Activated CD4-positive, alpha-beta T cell treated with anti-CD3 and anti-CD28 coated beads, Interleukin-2, amount 10 ng/mL, durations not matched to agents 7 days and 5 days (primary cell): ENCODE measurements at places on chromosomes 1 and 21. TPM values are rescaled to one million over a fixed set of nuclear protein-coding genes. Genes with fewer than 3 reads are reported as not detected.

SFN gene
- 3.0 TPM for total RNA-seq

GRCh38 chr1:173255214-173255813 lies 48.2 kb upstream of the TNFSF4 start:
- DNase-seq = no peak

DNA sequence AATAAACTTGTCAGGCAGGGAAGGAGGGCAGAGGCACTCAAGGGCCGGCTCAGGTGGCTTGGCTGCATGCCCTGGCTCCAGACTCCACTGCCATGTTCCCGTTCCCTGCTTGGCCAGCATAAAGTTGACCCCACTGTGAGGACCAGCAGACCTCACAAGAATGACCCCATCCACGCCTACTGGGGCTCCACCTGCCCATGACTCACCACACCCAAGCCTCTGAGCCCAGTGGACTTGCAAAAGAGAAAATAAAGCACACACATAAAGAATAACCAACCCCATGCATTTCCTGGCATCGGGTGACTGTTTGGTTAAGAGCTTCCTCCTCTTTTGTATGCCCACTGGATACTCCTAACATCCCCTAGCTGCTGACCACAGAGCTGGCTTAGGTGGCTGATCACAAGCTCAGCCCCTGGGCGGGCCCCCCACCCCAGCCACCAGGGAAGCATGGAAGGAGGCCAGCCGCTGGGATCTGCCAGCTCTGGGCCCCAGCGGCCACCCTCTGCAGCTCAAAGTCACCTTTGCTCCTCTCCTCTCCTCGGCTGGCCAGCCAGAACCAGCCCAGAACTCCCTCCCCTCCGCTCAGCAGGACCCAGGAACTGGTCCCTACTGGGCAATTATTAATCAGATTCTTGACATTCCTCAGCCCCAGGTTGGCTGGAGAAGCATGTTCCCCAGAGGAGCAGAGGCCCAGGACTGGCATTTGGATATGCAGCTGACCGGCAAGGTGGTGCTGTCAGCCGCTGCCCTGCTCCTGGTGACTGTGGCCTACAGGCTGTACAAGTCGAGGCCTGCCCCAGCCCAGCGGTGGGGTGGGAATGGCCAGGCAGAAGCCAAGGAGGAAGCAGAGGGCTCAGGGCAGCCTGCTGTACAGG lies at the start of gene KLHDC7A:
Gene KLHDC7A, plus strand, starts transcription at position 616 of the 875 bp plus-strand sequence. Its CDS starts 52 bp downstream, at position 668.
- no peak for DNase-seq

TOMM40L gene
- total RNA-seq = 17.3 TPM

DNA sequence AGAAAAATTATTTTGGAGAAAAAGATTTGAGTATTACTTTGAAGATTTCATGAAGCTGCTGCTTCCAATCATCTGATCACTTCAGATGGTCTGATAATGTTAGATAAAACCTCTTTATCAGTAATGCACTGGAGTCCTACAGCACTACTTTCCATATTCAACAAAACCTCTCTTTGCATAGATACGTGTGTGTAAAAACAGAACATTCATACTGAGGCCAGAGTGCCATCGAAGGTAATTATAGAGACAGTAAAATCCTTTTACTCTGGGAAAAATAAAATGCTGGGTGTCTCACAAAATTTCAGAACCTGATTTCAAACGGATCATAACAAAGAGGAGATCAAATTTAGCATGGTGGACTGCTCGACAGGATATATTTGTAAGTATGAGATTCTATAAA lies at the start of gene RGS13:
Gene RGS13, plus strand, starts transcription at position 209 of the 400 bp plus-strand sequence. CDS start 8,188 bp downstream, outside the sequence.
- DNase-seq = no peak

RPTN gene
- total RNA-seq = not detected

DNA sequence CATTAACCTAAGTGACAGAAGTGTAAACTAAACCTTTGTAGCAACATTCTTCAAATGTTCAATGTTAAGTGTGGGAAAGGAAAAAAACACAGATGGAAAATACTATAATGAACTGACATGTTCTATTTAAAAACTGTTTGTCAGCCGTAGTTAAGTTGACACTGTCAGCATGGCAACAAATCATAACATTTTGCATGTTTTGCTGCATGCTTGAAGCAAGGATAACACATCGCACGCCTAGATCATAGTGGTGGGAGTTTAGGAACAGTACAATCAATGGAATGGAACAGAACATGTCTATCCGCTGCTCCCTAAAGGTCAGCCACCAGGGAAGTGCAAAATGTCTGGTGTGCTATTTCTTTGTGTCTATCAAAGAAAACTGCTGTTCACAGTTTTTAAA lies 62.5 kb upstream of the ESRRG start:
- no peak for DNase-seq

- no peak for DNase-seq
These were observed 795.7 kb downstream of the LTN1 start for GRCh38 chr21:28196981-28197380.

KTI12 gene
- 7.7 TPM for total RNA-seq

OR2L3 gene
- not detected for total RNA-seq

GRCh38 chr1:91511386-91511785 lies 10.7 kb downstream of the CDC7 start:
- no peak for DNase-seq

- DNase-seq = no peak
These were observed 15.1 kb upstream of the DUSP10 start for GRCh38 chr1:221756830-221757551.

DNA sequence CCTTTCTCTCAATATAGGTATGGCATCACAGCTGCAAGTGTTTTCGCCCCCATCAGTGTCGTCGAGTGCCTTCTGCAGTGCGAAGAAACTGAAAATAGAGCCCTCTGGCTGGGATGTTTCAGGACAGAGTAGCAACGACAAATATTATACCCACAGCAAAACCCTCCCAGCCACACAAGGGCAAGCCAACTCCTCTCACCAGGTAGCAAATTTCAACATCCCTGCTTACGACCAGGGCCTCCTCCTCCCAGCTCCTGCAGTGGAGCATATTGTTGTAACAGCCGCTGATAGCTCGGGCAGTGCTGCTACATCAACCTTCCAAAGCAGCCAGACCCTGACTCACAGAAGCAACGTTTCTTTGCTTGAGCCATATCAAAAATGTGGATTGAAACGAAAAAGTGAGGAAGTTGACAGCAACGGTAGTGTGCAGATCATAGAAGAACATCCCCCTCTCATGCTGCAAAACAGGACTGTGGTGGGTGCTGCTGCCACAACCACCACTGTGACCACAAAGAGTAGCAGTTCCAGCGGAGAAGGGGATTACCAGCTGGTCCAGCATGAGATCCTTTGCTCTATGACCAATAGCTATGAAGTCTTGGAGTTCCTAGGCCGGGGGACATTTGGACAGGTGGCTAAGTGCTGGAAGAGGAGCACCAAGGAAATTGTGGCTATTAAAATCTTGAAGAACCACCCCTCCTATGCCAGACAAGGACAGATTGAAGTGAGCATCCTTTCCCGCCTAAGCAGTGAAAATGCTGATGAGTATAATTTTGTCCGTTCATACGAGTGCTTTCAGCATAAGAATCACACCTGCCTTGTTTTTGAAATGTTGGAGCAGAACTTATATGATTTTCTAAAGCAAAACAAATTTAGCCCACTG lies 11.5 kb downstream of the HIPK1 start:
- peak; percentile 51 for DNase-seq

VTCN1 gene
- not detected for total RNA-seq

DNA sequence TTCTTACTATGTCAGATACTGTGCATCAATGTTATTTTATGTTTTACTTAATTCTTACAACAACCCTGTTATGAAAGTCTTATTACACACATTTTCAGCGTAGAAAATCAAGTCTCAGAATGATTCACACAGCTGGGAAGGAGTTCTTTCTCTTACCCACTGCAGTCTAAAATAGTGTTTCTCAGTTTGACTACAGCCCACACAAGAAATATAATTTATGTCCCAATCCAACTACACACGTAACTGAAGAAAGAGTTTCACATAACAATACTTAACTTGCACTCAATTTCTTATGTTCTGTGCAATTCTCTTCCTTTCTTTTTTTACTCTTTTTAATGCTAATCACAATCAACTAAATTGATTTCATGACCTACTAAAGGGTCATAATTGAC lies 252.8 kb upstream of the ADGRL2 start:
- DNase-seq = no peak

- no peak for DNase-seq
These were observed 47.2 kb downstream of the CAPN9 start for GRCh38 chr1:230794431-230794830.

EGLN1 gene
- 29.3 TPM for total RNA-seq

DNA sequence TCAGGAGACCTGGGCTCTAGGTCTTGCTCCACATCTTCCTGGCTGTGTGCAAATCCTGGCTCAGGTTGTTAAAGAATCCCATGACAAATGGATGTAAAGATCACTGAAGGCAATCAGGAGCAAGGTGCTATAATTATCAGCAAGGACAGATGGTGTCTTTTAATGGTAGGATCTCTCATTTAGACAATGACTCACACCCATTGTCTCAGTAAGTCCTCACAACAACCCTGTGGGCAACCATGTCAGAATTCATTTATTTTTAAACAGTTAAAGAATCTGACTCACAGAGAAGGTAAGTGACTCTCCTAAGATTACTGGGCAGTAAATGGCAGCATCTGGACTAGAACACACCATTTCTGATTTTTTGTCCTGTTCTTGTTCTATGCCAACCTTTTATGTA lies 32.8 kb downstream of the RNASEL start:
- no peak for DNase-seq

GRCh38 chr21:25518491-25518911 lies 88.8 kb downstream of the MRPL39 start:
- no peak for DNase-seq

DNA sequence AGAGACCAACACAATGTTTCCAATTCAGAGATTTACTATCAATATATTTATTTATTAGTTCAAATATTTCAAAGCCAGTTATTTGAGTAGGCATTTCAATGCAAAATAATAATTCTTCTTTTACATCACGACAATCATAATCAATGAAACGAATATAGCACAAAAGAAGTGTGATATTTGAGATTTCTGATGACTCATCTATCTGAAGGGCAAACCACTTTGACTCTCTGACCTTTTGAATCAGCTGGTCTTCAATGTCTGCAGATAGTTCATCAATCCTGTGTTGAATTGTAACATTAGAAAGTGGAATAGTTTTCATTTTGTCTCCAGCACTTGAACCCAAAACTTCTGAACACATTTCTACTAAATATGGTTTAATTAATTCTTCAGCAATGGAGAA lies 3.0 kb upstream of the TMEM35B start:
- DNase-seq = no peak

GRCh38 chr1:4775506-4775905 lies 121.1 kb downstream of the AJAP1 start:
- no peak for DNase-seq

GRCh38 chr1:42551180-42551579 lies 88.1 kb downstream of the CCDC30 start:
- no peak for DNase-seq

- no peak for DNase-seq
These were observed 157.3 kb upstream of the PTGFR start for GRCh38 chr1:78333502-78333901.

- no peak for DNase-seq
These were observed 6.7 kb downstream of the TRPM2 start for GRCh38 chr21:44360159-44360558.

DNA sequence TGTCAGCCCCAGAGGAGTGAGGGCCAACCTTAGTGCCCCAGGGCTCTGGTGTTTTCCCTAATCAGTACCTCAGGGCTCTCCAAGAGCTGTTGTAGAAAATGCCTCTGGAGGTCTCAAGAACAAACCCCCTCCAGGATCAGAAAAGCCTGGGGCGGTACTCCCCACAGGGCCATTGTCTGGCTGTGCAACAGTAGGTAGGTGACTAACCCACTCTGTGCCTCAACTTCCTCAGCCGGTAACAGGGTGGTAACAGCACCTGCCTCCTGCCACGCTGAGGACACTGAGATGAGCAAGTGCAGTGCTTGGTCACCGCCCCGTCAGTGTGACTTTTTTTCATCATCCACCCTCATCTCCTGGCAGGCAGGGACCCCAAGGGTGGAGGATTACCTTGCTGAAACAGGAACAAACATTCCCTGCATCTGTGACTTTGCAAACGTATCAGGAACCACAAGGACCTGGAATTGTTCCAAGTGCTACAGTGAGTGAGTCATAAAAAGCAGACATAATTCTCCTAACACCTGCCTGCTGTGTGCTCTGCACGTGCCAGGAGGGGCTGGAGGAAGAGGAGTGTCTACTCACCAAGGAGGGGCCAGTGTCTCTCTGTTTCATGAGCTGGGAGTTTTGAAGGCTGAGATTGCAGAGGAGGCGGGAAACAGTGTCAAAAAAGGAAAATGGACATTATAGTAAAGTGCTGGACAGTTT lies 440.8 kb downstream of the NPHP4 start:
- DNase-seq = no peak

DNA sequence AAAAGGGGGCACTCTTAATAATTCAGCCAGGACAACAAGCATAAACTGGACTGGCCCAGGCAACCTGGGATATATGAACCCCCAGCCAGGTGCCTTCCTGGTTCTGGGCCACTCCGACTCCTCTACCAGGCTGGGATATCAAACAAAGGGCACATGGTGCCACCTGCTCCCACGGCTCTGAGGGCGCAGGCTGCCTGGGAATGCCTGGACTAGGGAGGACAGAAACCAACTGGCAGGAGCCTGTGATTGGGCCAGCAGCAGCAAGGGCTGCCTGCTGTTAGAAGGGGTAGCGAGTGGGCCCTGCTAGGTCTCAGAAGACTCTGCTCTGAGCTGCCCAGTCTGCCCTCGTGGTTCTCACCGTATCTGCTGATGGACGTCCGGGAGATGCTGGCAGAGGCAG lies 123.2 kb upstream of the CD34 start:
- no peak for DNase-seq

CD48 gene
- 309 TPM for total RNA-seq

KAZN gene
- 0.22 TPM for total RNA-seq

ASTN1 gene
- total RNA-seq = not detected

DNA sequence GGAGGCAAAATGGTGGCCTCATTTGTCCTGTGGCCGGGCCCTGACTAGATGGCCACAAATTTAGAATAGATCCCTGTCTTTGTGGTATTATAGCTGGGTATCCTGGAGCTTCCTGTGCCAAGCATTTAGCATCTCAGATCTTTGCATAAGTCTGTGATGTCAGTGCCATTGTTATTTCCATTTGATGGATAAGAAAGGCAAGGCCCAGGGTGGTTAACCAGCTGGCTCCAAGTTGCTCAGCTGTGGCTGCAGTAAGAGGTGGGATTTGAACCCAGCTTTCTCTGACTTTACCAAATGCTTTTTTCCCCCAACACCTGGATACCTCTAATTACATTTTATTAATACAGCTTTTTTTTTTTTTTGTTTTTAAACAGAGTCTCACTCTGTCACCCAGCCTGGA lies 11.7 kb upstream of the TNFRSF8 start:
- no peak for DNase-seq

DNA sequence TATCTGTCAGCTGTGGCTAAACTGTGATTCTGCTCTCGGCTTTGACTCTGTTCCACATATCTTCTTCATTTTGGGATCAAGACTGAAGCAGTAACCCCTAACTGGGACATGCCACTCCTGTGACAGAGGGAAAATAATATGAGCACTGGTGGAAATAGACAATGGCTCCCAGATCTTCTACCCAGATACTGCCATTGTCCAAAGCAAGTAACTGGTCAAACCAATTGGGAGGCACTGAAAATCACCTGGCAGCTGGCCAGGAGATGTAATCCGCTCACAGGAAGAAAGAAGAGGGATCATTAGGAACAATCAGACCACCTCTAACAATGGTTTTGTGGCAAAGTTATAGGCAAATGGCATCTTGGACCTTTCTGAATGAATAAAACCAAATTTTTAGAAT lies 10.7 kb downstream of the SNX7 start:
- DNase-seq = no peak
